SHP77 (cell line): ENCODE measurements at places on chromosomes 5 and 9.

GRCh38 chr9:94167376-94167890 lies 83.2 kb downstream of the PTPDC1 start:
- no peak for DNase-seq

- DNase-seq, result no peak
Observed at GRCh38 chr5:83469075-83469474, 2.5 kb upstream of the VCAN start.

- DNase-seq, result no peak
Observed at GRCh38 chr5:36606036-36606427, 374 bp upstream of the SLC1A3 start.

GRCh38 chr9:126875756-126876510 lies 15.5 kb downstream of the ZBTB34 start:
- DNase-seq, result no peak

GRCh38 chr9:74309654-74310053 lies 187.5 kb upstream of the RORB start:
- no peak for DNase-seq

DNA sequence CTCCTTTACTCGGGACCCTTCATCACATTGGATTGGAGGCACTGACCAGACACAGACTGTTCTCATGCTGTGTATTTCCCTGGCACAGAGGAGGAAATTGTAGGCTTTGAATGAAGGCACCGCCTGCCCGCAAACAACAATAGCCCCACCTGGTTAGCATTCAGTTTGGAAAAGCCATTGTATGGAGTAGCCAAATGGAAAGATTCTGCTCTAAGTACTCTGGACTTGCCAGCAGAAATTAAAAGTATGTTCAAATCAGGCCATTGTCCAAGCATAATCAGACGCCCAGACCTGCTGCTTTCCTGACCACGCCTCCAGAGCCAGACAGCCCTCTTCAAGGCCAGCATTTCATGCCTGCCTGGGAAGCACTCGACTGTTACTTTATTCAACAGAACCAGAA lies 8.0 kb upstream of the SEMA4D start:
- no peak for DNase-seq

DNA sequence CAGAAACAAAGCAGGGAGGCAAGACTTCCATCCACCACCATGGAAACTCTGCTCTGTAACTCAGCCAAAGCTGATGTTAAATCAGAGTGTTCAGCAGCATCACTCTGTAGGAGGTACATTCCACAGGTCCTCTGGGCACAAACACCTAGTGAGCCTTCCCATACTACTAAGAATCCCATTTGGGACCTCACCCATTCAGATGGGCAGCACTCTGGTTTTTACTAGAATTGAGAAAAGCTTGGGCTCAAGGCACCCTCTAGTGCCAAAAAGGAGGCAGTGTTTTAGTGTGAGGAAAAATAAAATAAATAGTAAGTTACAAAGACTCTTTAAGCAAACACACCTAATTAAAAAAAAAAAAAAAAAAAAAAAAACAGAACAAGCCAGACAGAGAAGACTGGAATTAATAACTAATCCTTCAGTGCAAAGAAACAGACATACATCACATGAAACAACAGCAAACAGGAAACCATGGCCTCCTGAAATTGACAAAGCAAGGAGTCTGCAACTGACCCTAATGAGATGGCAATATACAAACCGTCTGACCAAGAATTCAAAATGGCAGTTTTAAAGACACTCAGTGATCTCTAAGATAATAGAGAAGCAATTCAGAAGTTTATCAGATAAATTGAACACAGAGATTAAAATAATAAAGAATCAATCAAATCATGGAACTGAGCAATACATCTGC lies 159.5 kb downstream of the GNA14 start:
- DNase-seq, result no peak

DNA sequence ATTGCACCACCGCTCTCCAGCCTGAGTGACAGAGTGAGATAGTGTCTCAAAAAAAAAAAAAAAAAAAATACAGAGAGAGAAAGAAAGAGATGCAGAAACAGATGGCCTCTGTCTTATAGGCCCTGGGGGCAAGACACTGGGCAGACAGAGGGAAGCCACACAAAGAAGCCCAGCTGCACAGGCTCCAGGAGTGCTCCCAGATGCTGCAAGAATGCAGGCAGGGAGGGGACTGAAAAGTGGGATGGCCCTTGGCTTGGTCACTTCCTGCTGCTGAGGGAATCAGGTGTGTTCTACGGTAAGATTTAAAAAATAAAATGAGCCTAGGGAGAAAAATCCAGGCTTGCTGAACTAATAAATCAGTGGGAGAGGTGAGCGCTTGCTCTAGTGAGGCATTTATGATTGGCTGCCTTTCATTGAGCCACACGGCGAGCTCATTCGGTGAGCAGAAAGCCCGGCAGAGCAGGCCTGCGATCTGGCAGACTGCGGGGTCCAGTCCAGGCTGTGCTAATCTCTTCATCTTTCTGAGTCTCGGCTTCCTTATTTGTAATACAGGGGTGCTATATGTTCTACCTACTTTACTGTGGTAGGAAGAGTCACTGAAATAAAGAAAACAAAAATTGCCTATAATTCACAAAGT lies 80.6 kb downstream of the RAD23B start:
- no peak for DNase-seq

- no peak for DNase-seq
Observed at GRCh38 chr5:177316005-177316404, 4.3 kb upstream of the MXD3 start.

DNA sequence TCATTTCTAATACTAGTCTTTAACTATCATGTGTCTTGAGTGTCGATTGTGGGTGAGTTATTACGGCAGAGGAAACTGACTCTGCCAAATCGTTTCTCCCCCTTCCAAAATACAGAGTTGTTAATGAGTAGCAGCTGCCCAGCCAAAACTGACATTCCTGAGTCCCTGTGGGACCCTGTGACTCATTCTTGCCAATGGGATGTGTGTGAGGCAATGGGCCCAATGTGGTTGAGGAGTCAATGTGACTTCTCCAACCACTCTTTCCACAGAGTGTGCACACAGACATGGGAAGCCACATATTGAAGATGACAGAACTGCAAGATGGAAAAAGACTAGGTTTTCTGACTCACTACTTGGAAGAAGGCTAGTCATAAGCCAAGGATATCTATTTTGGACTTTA lies 434.7 kb downstream of the DTWD2 start:
- DNase-seq, result no peak

DNA sequence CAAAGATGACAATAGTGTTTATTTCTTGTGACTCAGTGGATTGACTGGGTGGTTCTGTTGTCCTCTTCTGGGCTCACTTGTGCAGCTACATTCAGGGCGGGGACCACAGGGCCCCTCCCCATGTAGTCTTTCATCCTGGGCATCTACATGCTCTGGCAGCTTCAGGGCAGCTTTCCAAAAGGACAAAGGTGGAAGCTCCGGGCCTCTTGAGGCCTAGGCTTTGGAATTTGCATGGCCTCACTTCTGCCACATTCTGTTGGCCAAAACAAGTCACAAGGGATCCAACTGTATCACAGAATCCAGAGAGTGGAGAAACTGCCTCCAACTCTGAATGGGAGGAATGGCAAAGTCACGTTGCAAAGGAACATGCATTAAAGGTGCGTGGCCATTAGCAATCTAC lies 64.3 kb downstream of the ARHGAP26 start:
- no peak for DNase-seq

DNA sequence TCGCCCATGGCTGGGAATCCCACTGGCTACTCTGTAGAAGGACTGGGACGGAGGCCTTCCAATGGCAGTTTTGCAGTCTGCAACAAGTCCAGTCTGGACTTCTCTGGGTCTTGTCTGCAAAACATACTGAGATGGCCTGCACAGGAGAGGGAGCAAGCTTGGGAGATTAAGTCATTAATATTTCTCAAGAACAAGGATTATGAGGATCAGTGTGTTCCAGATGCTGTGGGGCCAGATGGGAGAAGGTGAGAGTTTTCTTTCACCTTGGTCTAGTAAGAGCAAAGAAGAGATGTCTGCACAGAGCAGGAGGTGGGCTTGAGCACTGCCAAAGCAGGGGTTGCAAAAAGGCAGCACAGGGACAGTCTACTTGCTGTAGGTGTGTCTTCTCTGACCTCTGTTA lies at the start of gene PDE6A:
TSS of gene PDE6A (minus strand) at position 128 of the 400 bp plus-strand sequence. CDS start at position 8, 120 bp downstream.
- no peak for DNase-seq

DNA sequence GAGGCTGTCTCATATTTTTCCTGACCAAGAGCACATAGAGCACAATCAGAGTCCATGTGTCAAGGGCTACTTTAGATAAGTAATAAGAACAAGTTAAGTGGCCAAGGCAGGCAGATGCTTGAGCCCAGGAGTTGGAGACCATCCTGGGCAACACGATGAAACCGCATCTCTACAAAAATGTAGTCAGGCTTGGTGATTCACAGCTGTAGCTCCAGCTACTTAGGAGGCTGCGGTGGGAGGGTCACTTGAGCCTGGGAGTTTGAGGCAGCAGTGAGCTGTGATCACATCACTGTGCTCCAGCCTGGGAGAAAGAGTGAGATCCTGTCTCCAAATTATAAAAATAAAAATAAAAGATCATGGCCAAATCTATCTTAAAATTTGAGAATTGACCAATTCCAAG lies 767.9 kb upstream of the CTNND2 start:
- no peak for DNase-seq

DNA sequence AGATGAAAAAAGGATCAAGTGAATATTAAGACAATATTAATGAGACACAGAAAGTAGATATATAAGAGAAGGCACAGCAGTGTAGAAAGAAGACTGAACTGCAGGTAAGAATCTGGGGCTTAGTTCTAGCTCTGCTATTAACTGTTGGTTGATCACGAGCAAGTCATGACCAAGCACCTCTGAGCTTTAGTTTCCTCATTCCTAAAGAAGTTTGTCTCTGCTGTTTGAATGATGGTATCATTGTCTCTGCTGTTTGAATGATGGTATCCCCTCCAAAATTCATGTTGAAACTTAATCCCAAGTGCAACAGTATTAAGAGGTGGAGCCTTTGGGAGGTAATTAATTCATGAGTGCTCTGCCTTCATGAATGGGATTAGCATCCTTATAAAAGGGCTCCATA lies 2.5 kb upstream of the NME5 start:
- DNase-seq, result no peak

DNA sequence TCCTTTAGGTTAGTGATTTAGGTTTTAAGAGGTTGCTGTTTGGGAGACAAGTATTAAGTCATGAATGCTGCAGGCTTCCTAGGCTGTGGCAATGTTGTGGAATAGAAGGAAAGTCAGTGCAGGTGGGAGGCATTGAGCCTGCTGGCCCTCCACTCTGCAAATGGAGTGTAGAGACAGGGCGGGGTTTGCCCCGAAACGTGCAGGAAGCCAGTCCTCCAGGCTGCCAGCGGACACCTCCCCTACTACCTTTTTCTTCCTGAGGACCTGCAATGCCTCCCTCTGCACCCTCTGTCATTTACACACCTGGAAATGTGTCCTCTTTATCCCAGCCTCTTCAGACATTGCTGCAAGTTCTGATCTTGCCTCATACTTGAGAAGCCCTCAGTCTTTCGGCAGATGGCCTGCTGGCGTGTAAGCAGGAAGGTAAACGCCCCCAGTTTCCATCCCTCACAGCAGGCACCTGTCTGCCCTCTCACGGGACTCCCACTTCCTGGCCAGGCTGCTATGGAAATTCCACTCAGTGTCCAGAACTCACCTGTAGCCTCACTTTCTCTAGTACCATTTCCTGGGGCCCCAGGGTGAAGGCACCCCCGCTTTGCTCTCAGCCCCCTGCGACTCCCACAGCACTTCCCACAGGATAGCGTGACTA lies 81.6 kb upstream of the BOD1 start:
- no peak for DNase-seq

DNA sequence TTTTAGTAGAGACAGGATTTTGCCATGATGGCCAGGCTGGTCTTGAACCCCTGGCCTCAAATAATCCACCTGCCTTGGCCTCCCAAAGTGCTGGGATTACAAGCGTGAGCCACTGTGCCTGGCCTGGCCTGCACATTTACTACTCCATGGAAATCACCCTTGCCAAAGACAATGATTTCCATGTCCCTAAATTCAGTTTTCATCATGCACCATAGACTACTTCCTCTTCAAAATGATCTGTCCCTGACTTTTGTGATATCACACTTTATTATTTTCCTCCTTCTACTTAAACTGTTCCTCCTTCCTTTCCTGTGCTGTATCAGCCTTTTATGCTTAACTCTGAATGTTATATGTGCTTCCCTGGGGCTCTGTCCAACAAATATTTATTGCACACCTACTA lies 20.3 kb downstream of the SLC28A3 start:
- DNase-seq, result no peak

GRCh38 chr5:82664732-82665131 lies 386.6 kb upstream of the RPS23 start:
- peak; percentile 84 for DNase-seq

GRCh38 chr9:115730396-115730795 lies 423.2 kb upstream of the PAPPA start:
- DNase-seq, result no peak

- no peak for DNase-seq
Observed at GRCh38 chr5:40775846-40776657, 20.3 kb upstream of the TTC33 start.

DNA sequence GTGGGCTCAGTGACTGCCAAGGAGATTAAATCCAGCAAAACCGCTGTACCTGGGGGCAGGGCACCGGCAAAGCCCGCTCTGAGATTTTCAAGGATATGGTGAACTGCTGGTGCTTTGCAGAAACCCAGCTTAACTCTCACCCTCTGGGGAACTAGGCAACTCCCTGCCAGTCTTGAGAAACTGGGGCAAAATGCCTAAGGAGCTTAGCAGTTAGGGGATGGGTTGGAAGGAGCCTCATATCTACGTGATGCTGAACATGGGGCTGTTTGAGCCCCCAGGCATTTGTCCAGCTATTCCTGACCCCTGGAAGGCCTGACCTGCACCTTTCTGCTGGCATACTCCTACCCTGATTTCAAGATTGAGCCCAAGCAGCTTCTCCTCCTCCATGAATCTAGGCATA lies 108.6 kb upstream of the TBC1D2 start:
- DNase-seq, result no peak

GRCh38 chr5:77374686-77375085 lies 117.4 kb downstream of the WDR41 start:
- DNase-seq, result no peak

- peak; percentile 62 for DNase-seq
Observed at GRCh38 chr9:125586172-125586511, 120.9 kb downstream of the MAPKAP1 start.

GRCh38 chr9:35791297-35791921 lies at the start of gene NPR2:
TSS of gene NPR2 (plus strand) at chr9:35791591. CDS start at chr9:35792409, 818 bp downstream.
- DNase-seq, result no peak

DNA sequence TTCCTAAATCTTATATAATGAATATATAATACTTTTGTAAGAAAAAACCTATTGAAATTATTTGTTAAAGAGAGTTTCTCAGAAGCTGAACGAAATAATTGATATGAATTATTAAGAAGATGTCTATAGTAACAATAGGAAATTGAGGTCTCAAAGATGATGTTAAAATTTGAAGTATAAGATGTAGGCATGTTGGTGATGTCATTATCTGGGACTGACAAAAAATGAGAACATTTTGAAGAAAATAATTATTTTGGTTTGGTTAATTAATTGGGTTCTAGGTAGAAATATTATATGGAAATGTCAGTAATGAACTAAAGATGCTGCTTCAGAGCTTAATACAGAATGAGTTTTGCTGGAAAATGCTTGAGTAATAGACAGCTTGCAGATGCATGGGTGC lies 501.4 kb upstream of the ST8SIA4 start:
- DNase-seq, result no peak

GRCh38 chr9:20394969-20395368 lies 227.3 kb downstream of the MLLT3 start:
- DNase-seq, result no peak
